NCI-H2171 (cell line): ENCODE measurements at places on chromosomes 4 and X.

- DNase-seq, result no peak
Measured at GRCh38 chr4:152417673-152418072, 118.2 kb downstream of the FBXW7 start.

GRCh38 chr4:161601011-161601410, 562.8 kb downstream of the FSTL5 start:
- DNase-seq, result no peak

DNA sequence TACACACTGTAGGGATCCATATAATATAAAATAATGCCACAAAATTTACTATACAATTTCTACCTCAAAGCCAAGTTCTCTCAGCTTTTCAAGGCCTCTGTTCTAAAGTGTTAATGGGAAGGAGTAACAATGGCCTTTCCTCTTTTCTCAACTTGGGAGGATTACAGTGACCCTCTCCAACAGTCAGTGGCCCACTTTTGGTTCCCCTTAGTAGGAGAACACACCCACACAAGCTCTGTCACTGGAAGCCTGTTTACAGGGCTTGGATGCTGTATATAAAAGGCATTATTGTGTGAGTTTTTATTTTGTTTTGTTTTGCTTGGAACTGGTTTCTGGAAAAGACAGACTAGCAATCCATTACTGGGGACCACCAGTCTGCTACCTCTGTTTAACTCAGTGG, 1.8 kb downstream of the ARHGEF6 start:
- no peak for DNase-seq

- DNase-seq, result no peak
Measured at GRCh38 chrX:131330735-131331134, 41.6 kb upstream of the IGSF1 start.

DNA sequence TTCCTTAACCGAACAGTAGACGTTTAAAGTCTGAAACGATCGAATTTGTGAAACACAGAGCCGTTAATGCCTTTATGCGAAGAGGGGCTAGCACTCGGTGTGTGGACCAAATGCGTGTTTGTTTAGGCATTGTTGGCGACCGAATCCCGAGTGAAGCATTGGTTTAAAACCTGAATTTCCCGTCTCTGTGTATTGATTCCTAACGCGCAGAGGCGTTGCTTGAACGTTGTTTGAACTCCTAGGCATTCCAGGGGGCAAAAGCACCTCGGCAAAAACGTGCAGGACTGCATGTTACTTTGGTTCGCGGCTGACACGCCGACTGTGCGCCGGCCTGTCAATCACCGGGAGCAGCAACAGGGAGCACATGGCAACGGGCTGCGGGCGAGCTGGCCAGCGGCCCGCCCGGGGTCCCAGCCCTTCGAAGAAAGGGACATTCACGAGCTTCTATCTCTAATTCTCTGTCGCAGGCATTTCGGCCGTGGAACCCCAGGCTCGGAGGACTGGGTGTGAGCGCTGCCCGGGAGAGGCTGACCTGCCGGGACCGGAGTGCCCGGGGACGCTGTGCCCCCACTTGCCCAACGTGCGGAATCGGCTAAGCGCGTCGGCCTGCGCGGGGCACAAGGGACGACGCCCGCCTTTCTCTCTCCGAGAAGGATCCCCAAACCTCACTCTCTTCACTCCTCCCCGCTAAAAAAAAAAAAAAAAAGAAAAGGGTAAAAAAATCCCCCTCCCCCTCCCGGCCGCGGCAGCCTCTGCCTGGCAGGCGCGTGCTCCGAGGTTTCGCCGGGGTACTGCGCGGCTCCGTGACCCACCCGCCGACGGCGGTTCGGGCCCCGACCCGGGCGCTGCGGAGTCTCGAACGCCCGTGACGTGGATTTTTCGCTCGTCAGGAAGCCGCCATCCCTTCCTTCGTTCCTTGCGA, 810 bp downstream of the SPRY1 start:
- DNase-seq, result peak; percentile 19

DNA sequence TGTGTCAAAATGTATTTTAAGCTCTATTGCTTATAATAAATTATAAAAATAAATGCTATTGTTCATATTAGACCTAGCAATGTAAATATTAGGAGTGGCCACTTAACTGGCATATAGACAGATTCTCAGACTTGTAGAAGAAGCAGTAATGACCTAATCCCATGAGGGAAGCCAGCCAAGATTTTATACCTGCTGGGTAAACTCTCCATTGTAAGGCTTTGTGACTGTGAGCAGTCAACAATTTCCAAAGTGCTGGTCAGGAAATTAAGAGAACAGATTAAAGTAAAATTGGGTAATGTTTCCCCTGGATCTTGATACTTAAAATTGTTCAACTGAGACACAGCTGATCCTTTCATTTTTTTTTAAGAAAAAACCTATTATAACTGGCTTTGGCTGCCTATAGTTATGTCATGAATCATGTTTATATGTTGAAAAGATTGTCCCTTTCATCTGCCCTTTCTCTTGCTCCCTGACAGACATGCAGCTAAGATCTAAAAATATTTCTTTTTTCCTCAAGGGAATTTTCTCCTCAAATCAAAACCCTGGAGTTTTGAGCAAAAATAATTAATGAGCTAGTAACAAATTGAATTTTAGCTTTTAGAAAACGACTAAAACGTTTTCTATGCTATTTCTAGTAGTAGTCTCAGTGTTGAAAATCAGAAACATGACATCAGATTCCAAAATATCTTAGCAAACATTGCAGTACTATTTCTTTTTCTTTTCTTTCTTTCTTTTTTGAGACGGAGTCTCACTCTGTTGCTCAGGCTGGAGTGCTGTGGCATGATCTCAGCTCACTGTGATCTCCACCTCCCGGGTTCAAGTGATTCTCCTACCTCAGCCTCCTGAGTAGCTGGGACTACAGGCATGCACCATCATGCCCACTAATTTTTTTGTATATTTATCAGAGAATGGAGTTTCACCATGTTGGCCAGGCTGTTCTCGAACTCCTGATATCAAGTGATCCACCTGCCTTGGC, 77.9 kb downstream of the ADGRL3 start:
- no peak for DNase-seq

DNA sequence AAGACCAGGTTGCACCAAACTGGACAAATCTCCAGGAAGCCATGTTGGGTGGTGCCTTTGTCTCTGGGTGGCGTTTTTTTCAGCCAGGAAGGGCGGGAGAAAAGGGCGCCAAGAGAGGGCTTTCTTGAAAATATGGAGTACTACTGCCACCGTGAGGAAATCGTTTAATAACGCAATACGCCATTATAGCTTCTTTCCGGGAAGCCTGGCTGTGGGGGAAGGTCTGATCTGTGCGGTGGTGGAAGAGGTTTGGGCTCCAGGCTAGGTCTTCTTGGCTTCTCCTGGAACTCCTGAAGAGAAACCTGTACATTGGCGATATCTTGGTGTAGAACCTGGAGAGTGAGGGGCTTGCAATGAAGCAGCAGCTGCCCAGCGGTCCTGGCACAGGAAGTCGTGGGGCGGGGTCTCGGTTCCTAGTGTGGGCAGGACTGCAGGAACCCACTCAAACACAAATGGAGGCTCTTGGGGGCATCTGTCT, 202.7 kb downstream of the OR13H1 start:
- DNase-seq, result peak; percentile 20

DNA sequence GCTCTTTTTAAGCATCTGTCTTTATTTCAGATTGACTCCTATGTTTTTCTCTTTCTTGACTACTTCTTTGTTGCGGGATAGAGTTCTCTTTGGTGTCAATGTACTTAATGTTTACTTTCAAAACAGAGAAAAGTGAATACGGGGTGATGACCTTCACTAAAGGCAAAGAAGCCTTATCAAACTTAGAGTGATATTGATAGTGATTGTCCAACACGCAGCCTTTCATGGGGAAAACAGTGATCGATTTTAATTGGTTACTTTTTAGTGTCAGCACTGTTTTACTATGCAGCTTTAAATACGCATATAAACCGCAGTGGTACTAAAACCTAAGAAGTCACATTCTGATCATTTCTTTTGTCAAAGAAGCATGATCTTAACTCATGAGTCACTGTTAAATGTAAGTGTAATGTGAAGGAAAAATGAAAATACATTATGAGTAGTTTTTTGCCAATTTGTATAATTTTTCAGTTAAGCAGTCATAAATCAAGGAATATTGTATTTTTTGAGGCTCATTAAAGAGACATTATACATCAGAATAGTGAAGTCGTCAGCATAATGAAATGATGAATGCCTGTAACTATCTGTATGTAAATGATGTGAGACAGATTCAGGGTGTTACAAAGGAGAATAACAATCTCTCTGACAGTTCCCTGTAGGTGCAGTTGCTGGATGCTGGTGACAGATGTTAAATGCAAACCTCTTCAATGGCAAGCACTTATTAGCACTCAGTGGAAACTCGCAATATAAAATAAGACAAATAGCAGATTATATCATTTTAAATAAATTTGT, 2082.8 kb upstream of the TENM3 start:
- DNase-seq, result no peak

DNA sequence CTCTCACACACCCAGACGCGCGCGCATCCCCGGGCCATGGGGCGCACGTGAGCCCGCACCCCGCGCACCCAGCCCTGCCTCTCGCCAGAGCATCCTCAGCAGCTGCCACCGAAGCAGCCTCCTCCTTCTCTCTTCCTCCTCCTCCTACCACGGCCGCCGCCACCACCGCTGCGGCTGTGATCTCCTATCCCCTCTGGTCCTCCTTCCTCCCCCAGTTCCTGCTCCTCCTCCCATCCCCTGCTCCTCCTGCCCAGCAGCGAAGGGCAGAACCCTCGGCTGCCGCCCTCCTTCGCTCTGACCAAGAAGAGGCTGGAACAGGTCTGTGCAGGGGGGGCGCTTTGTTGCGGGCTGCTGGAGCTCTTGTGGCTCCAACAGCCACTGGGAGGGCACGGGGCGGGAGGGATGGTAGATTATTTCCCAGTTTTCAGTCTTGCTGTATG, 148.7 kb upstream of the CHRDL1 start:
- peak; percentile 20 for DNase-seq

- no peak for DNase-seq
Measured at GRCh38 chrX:11480626-11481025, 185.1 kb downstream of the ARHGAP6 start.
